ENCODE measurements at places on chromosomes 2 and 18.

- DNase-seq = no peak
These were observed 45.3 kb downstream of the LRPPRC start for GRCh38 chr2:43950383-43951008.

DNA sequence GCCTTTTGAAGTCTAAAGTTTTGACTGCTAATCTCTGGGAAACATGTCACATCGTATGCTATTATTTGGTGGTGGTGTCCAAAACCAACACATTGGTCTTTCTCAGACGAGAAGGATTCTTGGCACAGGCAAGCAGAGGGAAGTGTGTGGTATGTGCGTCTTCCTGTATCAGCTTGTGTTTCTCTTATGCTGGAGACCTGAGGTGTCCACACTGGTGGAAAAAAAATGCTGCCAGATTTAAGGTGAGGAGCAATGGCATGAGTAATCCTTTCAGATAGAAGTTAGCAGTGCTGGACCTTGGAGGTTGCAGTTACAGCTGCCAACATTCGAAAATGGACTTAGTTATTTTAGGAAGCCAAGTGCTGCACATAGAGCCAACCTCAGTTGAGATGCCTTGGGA lies 11.7 kb upstream of the FHL2 start:
- DNase-seq = no peak

GRCh38 chr18:25147877-25148488 lies 204.0 kb downstream of the ZNF521 start:
- no peak for DNase-seq

GRCh38 chr18:52045946-52046675 lies 293.9 kb upstream of the DCC start:
- no peak for DNase-seq

- DNase-seq = no peak
These were observed 1044.5 kb upstream of the POU3F3 start for GRCh38 chr2:103809415-103809814.

- no peak for DNase-seq
These were observed 93.8 kb downstream of the PRKCE start for GRCh38 chr2:45745231-45745630.

DNA sequence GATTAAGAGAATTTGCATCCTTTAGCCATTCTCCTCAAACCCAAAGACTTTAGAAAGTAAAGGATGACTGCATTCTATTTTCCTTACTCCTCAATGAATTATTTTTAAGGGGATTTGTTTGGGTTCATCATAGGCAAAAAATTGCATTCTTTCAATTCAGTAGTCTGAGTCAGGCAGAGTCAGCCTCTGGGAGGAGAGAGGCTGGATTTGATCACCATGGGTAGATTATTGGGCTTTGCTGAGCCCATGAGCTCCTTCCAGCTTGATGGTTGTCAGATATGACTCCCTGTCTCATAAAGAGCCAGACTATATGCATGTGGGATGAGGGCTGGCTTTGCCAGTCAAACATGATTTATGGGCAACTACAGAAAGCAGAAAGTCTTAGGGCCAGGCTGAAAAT lies 101.2 kb downstream of the KCNS3 start:
- no peak for DNase-seq

- DNase-seq = no peak
These were observed 116.3 kb downstream of the DHRS9 start for GRCh38 chr2:169185711-169186110.

DNA sequence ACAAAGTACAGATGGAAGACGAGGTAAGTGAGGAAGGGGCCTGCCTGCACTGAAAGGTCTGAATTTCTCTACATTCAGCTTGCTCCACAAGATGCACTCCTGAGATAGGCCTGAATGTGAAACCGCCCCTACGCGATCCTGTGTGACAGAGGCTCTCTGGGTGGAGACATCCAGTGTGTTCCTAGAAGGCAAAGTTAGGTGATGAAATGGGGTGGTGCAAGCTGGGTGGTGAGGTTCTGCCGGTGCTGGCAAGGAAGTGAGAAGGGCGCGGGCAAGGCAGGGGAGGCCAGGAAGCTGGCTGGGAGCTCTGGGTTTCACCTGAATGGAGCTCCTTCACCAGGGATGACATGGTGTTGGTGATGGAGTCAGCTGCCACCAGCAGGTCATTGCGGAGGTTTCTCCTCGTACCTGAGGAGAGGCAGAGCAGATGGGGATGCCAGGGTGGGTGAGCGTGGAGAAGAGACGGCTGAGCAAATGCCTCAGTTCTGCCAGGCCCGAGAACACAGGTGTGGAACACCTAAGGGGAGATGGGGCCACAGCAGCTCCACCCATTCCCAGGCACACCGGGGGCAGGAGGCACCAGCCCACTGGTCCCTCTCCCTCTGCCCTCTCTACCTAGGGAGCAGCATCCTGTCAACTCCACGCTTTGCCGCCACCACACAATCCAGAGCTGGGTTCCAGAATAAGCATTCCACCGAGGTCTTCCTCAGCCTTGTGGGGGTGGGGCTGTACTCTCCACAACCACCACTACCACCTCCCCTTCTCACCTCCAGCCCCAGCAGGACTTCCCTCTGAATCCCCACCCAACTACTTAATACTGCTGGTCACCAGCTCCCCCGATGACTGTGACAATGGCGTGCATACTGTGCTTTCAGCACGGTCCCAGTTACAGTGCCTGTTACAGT lies 45.5 kb upstream of the DNMT3A start:
- no peak for DNase-seq

DNA sequence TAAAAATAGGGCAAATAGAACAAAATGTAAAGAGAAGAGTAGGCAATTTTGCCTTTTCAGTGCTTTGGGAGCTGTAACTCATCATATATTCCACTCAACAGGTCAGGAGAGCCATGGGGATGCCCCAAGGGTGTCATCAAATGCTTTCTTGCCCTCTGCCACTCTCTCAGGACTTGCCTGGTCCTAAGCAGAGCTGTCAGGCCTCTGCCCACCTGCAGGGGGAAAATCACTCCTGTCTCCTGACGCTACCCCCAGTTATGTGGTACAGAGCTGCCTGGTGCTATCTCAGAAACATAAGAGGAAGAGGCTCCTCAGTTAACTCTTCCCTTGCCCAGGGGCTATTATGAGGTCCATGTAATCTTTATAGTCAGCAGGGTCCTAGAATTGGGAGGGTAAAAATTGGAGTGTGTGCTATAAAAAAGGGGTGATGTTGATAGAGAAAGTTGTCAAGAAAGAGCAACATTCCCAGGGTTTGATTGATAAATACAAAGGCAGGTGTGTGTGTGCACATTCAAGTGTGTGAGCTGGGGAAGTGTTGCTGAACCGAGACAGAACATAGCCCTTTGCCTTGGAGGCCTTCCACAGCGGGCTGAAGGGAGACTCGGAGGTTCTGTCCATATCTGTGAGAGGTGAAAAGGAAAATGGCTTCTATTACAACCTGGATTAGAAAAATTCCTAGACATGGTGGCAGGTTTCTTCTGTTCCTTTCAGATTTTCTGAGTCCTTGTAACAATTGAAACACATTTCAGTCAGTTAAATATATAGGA lies 25.4 kb downstream of the PTPRM start:
- DNase-seq = no peak

- DNase-seq = no peak
These were observed 143.3 kb upstream of the ID2 start for GRCh38 chr2:8538531-8538930.

DNA sequence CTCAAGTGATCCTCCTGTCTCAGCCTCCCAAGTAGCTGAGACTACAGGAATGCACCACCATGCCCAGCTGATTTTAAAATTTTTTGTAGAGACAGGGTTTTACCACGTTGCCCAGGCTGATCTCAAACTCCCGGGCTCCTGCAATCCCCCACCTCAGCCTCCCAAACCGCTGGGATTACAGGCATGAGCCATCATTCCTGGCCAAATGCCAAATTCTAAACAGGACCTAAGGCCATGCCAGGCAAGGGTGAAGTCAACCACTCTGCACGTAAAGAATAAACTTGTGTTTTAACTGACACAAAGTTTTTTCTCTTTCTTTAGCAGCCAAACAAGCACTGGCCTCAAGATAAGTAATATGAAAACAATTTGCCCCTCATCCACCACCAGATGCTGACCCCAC lies 37.4 kb upstream of the SATB2 start:
- no peak for DNase-seq
